ENCODE measurements at places on chromosomes 11 and 22.

GRCh38 chr11:127898422-127899365, 688.7 kb downstream of the ETS1 start:
- no peak for DNase-seq

GRCh38 chr11:123230346-123230745, 35.3 kb upstream of the CLMP start:
- no peak for DNase-seq

GRCh38 chr11:126464796-126465195, 109.3 kb downstream of the ST3GAL4 start:
- DNase-seq, result no peak

GRCh38 chr11:17894929-17895658, 117.8 kb downstream of the SERGEF start:
- DNase-seq, result no peak

GRCh38 chr22:30268331-30268730, 1.7 kb upstream of the OSM start:
- no peak for DNase-seq

GRCh38 chr11:102763440-102763839, 17.0 kb downstream of the MMP10 start:
- no peak for DNase-seq

DNA sequence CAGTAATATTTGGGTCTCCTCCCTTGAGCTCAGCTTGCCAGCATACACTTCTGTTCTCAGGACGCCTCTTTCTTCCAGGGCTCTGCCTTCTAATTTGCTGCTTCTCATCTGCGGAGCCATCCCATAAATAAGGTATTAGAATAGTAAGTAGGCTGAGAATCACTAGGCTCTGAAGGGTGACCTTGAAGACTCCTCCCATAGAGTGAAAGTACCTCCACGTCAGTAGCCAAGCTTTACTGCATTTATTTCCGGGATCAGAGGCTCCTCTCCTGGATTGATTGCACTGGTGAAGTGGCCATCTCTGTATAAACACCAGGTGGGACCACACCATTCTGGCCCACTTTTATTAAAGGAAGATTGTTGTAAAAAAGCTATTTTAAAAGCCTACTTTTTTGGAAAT, 315.5 kb downstream of the FAT3 start:
- DNase-seq, result no peak

DNA sequence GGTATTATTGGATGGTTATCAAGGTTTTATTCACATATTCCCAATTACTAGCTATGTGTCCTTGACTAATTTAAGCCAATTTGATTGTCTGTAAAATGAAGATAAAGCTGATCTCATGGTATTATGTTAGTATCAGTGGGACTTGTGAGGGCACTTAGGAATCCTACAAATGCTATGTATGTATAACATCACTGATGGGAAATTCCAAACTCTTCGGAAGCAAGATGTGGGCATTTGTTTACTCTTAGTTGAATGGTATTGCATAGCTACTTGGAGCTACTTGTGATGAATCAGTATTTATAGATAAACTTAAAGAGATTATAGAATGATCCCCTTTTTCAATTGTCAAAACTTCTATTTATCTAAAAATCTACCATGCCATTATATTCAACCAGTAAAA, 239.9 kb downstream of the CNTN5 start:
- no peak for DNase-seq

DNA sequence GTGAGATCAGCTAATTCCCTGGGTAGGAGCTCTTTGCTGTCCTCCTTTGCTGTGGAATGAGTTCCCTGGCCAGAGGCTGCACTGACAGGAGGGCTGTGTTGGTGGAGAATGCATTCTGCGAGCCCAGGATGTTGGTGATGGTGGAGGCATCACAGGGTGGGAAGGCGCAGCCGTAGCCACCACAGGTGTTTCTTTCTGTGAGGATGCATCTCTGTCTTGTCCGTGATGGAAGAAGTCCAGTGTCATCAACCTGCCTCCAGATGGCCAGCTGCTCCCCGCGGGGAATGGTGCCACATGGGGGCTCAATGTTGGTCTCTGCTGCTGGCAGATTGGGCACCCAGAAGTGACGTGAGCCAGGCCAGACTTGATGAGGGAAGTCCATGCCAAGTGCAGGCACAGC, 972.1 kb downstream of the TBC1D22A start:
- no peak for DNase-seq

GRCh38 chr22:26122920-26123468, 46.3 kb upstream of the SEZ6L start:
- no peak for DNase-seq

DNA sequence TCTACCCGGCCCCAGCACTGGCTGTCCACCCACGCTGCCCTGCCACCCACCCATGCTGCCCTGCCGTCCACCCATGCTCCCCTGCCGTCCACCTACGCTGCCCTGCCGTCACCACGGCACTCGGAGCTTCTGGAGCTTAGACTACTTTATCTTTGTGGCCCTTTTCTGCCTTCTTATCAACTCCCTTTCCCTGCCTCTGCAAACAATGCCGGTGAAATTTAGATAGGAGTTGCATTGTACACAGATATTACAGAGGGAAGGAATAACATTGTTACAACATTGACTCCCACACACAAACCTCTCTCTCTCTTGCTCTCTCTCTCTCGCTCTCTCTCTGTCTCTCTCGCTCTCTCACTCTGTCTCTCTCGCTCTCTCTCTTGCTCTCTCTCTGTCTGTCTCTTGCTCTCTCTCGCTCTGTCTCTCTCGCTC, 33.7 kb upstream of the BRSK2 start:
- no peak for DNase-seq

GRCh38 chr11:113103932-113104690, 142.9 kb downstream of the NCAM1 start:
- DNase-seq, result no peak

DNA sequence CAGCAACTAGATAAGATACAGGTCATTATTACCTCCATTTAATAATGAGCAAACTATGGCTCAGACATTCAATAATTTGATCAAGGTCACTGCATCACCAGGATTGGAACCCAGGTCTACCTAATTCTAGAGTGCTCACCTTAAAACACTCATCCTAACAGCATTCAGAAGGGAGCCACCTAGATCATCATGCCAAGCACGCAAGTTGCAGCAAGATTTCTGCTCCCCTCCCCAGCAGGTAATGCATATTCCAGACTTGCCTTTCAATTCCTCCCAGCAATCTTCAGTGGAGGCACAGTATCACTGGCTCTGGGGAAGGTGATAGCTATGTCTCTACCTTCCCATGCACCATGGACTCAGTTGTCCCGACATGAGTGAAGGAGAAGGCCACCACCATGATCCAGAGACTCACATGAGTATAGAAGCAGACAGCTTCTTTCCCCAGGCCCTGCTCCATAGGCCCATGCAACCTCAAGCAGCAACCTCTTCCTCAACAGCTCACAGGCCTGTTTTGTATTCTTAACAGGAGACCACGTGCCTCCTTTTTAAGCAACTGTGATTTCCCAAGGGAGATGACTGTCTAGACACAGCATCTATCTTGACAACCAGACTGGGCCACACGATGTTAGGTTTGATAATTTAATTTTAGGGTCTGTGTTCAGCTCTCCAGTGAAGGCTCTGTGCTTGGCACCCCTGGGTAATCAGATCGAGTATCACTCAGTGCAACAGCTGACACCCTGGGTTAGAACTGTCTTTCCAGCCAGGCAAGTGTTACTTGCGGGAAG, 36.4 kb downstream of the RAB30 start:
- no peak for DNase-seq

DNA sequence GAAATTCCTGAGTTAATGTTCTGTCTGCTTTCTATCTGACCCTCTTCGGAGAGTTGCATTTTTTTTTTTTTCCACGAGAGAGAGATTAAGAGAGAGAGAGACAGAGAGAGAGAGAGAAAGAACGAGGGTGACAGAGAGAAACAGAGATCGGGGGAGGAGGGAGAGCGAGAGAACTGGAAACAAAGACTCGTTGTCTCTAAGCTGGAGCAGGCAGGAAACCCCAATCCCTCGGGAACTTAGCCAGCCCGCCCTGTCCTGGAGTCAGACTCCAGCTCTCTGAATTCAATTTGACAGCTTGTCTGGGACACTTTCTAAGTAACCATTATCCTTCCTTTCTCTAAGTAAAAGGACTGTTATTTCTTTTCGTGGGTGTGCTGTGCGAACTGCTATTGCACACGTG, 76.9 kb downstream of the KCNJ1 start:
- no peak for DNase-seq

DNA sequence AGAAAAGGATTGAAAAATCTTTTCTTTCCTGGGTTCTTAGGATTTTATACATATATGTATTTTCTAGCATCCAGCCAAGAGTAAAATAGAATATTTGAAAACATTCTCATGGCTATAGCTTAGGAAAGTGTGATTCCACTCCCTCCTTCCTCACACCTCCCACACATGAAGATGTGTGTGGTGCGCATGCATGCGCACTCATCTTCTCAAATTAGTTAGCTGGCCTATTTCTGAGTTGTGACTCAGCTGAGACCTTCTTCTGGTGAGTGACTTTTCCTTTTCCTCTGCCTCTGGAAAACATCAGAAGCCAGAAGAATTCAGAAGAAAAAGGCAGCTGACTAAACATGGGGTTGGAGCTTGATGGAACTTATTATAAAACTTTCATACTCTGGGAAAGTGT, 149.8 kb downstream of the OR4C45 start:
- DNase-seq, result no peak

DNA sequence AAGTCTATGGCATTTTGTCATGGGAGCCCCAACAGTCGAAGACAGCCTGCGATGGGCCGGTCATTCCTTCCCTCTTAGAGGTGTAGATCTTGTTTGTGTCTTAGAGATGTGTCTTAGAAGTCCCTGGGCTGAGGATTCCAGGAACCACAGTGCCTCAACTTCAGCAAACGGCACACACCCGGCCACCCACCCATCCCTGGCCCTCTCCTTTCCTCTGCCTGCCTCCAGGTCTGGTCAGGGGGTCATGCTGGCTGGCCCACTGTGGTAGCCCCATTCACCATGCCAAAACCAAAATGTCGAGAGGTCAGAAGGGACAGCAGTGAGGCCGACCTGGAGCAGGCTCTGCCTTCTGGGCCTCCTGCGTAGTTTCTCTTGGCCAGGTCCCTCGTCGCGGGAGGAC, 857.9 kb downstream of the TBC1D22A start:
- no peak for DNase-seq

- DNase-seq, result no peak
Measured at GRCh38 chr22:30284172-30284571, 5.1 kb downstream of the CASTOR1 start.
